ENCODE measurements at places on chromosomes 5 and 9. TPM values are rescaled to one million over a fixed set of nuclear protein-coding genes. Genes with fewer than 3 reads are reported as not detected.

C6 gene
- total RNA-seq, result not detected

MUSK gene
- total RNA-seq, result 0.15 TPM

TRIP13 gene
- total RNA-seq, result 53.3 TPM

C5orf34 gene
- 7.6 TPM for total RNA-seq

CER1 gene
- not detected for total RNA-seq

PALM2AKAP2 gene
- 0.67 TPM for total RNA-seq

SNAPC3 gene
- total RNA-seq, result 17.5 TPM

MED27 gene
- total RNA-seq, result 39.7 TPM
